SIG-M5 (cell line): ENCODE measurements at places on chromosomes 6 and 20.

GRCh38 chr6:24547243-24547642 lies 52.5 kb downstream of the ALDH5A1 start:
- no peak for DNase-seq

GRCh38 chr6:16413399-16413798 lies 175.0 kb downstream of the GMPR start:
- no peak for DNase-seq

- no peak for DNase-seq
These were observed 534.0 kb upstream of the JARID2 start for GRCh38 chr6:14711704-14712379.

DNA sequence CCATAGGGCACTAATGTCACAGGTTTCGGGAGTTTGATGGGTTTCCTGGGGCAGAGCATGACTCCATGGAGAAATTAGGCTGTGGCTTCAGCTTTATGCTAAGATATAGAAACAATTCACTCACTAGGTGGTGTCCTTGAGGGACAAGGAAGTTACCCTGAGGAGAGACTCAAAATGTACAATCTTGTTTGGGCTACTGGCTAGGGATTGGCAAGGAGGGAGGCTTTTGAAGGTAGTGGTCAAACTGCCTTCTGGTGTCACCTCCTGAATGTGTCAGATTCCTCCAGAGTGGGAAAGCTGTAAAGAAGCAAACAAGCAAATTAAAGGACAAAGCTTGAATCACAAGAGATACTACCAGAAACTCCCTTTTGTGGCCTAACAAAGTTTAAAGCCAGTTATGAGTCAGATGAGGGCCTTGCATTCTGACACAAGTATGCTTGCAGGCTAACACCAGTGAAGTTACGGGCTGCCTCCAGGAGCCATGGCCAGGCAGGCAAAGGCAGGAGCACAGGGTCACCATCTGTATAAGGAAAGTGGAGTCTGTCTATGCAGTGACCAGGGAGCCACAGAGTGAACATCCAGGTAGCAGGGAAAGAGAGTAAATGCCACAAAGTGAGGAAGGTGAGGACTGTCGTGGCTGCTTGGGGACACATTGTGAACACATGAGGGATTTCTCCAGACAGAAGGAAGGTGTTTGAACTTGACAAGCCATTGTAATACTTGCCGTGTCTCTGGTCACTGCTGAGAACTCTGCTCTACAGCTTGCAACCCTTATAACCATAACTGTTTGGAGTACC lies 107.7 kb upstream of the DTNBP1 start:
- DNase-seq: no peak

DNA sequence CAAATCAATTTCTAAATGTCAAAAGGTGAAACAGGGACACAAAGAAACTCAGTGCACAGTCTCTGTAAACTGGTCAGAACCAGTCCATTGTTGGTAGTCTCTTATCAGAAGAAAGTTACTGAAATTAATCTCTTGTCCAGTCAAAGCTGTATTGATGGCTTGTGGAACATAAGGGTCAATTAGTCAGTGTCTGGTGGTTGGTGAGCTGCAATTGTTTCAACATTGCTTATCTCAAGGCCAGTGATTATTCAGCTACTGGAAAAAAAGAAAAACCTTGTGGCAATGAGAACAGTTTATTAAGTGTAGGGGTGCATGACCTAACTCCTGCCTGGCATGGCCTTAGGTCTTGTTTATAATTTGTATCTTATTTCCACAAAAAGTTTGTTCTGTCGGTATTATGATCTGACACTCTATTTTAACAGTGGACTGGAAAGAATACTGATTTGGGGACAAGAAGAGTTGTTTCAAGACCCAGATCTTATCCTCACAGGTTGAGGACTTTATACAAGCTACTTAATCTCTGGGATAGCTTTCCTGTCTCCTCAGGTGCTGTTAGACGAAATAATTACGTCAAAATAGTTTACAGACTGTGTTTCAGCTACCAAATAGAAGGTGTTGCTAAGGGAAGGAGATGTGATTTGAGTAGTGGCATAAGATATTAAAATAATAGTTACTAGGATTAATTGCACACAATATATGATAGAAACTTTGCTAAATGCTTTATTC lies 520.0 kb upstream of the IRAK1BP1 start:
- DNase-seq: no peak

GRCh38 chr6:89146718-89147700 lies 1.2 kb downstream of the PM20D2 start:
- DNase-seq: no peak

GRCh38 chr20:45873409-45874103 lies 7.5 kb upstream of the ZSWIM1 start:
- no peak for DNase-seq

GRCh38 chr6:144840619-144841018 lies 555.5 kb downstream of the UTRN start:
- DNase-seq: no peak

- DNase-seq: no peak
These were observed 58.5 kb downstream of the AHI1 start for GRCh38 chr6:135438907-135439535.

GRCh38 chr6:79731471-79731870 lies 100.3 kb downstream of the SH3BGRL2 start:
- DNase-seq: no peak
